ENCODE measurements at places on chromosomes 2 and 18.

DNA sequence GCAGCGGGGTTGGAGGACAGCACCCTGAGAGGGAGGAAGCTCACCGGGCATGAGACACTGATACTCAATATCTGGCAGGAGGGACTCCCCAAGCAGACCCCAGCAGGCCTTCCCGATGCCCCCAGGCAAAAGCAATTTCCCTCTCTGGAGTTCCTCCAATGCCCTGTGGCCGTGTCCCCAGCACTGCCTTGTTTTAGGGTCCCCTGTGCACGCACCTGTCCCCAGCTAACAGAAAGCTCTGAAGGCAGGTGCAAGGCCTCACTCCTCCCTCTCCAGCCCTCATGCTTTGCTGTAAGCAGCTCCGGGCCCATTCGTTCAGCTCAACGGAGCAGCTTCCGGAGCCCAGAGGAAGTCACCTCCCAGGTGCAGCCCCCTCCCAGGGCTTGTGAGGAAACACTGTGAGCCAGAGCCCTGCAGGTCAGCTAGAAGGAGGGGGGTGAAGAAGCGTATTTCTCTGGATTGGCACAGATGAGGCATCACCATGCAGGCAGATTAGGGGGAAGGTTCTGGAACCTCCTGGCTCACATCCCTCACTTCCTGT is 50.3 kb upstream of the ID2 start:
- no peak for DNase-seq

DNA sequence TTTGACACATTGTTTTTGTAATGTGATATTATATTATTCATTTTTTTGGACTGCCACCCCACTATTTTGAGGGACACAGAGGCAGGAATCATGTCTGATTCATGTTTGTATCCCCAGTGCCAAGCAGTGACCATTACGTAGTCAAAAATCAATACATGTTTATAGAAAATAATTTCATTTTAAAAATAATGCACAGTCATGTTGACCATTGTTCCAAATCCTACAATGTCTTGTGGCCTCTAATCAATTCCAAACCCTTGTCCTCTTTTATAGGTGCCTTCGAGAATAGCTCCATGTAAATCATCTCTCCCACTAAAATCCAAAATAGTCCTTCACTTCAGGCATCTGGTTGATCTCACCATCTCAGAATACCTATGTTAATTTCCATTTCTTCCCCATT is 454.7 kb downstream of the LRP1B start:
- no peak for DNase-seq

GRCh38 chr2:178629463-178629862 is 149.2 kb downstream of the PLEKHA3 start:
- DNase-seq: no peak

- no peak for DNase-seq
These were observed 1.6 kb upstream of the CROCC2 start for GRCh38 chr2:240904216-240905175.

DNA sequence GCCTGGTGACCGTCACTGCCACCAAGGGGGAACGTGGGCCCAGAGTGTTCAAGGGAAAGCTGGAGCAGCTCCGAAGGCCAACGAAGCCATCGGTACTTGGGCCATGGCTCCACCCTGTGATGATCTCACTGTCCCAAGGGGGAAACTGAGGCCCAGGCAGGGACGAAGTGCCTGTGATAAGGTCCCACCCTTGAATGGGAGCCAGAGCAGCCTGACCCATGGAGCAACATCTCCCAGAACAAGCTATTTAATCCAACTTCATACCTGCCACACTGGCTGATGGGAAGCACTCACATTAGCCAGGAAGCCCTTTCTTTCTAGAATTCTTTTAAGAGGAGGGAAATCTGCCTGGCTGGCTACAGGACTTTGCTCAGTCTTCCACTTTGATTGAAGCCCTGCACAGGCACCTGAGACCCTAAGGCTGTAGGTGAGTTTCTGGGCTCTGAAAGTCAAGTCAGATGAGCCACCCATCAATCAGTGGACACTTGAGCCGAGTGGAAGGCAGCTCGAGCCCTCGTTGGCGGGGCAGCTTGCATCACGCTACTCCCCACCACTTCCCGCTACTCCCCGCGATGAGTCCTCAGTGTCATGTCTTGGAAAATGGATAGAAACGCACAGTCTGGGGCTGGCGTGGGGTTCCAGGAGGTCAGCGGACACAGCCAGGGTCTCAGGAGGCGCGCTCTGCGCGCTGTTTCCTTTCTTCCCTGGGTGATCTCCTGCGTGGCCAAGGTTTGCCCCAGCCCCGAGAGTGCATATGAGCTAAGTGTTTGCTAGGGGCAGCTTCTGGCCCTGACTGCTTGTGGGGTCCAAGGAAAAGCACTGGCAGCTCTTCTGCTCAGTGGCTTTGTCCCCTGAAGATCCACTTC is 2.5 kb upstream of the HS6ST1 start:
- DNase-seq: no peak

DNA sequence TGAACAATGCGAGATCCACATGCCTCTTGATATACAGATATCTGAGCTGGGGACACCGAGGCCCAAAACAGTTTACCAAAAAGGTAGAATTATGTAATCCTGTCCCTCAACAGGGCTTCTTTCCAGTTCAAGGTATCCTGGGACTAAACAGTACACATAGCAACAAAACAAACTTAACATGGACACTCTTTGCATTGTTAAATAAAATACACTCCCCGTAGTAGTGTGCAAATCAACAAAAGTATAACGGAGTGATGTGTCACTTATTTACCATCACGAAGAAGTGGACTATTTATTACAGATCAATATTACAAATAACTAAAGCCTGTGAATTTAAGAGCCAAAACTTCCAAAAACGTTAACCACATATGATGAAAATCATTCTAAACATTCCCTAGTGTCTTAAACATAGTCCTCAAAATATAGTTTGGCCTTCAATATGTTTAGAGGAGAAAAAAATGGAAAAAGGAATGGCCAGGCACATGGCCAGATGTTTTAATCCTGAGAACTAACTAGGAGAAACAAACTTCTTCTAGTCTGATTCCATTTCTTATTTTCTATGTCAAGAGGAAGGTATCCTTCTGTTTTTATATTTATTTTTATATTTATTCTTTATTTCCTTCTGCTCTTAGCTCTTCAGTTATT is 377.5 kb downstream of the OSR1 start:
- no peak for DNase-seq

DNA sequence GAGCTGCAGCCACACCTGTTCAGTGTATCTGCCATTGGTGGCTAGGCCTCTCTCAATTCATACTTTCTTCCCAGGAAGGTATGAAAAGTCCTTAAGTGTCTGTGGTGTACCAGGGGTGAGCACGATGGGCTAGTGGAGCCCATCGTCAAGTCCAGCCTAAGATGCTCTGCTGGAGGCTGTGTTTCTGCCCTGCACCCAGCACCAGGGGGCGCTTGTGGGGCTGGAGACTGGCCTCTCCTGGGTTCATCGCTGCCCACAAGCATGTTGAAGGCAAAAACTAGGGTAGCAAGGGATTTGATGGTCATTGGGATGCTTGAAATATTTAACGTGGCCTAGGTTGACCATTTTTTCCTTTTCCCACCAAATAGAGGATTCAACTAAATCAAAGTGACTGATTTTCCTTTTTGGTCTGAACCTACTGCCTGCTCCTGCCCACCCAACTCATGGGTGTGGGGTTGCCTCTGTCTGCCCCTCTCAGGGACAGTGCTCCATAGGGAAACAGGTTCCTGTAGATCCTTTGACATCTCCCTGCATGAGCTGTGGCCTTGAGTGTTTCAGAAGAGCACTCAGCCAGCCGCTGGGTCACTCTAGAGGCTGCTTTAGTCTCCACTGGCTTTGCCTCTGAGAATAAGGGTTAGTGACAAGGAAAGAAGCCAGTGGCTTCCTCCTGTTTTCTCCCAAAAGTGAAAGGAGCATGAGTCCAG is 59.0 kb downstream of the TPGS2 start:
- no peak for DNase-seq

DNA sequence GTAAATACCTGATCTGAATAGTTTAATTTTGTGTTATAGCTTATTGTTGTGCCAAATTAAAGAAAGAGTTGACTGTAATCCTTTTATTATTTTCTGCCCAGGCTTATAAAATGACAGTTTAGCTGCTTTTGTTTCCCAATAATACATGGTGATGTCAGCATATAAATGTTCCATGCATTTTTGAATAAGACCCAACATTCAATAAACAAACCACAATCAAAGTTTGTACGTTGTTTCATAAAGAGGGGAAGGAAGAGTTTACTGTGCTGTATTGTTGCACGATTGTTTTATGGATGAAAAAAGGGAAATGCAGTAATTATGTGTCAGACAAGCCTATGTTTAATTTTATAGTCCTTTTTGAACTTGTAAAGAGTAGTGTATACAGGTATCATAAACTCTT is 177.2 kb upstream of the SCN7A start:
- DNase-seq: no peak

GRCh38 chr2:768451-768850 is 91.2 kb upstream of the TMEM18 start:
- DNase-seq: no peak

- DNase-seq: no peak
These were observed 183.9 kb downstream of the EIPR1 start for GRCh38 chr2:3193443-3194330.

- DNase-seq: no peak
These were observed 413.2 kb upstream of the SLC14A2 start for GRCh38 chr18:45202061-45202460.

- DNase-seq: no peak
These were observed 90.0 kb downstream of the PLEKHM3 start for GRCh38 chr2:207935121-207935990.

DNA sequence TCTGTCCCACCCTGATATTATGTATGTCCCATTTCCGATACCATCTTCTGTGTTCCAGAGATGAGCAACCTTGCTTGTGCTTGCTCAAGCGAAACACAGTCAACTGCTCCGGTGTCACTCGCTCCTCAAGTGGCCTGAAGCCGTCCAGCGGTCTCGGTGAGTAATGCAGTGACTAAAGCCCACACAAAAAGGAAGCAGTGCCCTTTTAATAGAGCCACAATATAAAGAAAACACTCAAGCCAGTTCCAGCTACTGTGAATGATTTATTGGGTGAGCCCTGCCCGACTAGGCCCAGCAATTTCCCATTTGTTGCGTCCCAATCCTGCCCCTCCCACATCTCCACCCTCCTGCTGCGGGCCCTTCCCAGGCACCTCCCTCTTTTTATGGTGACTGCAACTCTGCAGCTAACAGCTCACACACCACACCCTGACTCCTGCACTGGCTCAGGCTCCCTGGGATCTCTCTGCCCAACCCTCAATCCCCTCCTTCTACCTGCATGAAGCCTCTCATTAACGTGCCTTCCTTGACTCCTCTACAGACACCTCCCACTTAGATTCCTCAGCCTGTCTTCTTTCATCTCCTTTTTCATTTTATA is 44.2 kb upstream of the DSC1 start:
- DNase-seq: peak; percentile 67

- no peak for DNase-seq
These were observed 16.1 kb downstream of the CPSF3 start for GRCh38 chr2:9439536-9439935.

GRCh38 chr2:42456126-42456839 is 37.5 kb downstream of the KCNG3 start:
- no peak for DNase-seq

- DNase-seq: no peak
These were observed 15.7 kb downstream of the TGFBRAP1 start for GRCh38 chr2:105313877-105314276.

DNA sequence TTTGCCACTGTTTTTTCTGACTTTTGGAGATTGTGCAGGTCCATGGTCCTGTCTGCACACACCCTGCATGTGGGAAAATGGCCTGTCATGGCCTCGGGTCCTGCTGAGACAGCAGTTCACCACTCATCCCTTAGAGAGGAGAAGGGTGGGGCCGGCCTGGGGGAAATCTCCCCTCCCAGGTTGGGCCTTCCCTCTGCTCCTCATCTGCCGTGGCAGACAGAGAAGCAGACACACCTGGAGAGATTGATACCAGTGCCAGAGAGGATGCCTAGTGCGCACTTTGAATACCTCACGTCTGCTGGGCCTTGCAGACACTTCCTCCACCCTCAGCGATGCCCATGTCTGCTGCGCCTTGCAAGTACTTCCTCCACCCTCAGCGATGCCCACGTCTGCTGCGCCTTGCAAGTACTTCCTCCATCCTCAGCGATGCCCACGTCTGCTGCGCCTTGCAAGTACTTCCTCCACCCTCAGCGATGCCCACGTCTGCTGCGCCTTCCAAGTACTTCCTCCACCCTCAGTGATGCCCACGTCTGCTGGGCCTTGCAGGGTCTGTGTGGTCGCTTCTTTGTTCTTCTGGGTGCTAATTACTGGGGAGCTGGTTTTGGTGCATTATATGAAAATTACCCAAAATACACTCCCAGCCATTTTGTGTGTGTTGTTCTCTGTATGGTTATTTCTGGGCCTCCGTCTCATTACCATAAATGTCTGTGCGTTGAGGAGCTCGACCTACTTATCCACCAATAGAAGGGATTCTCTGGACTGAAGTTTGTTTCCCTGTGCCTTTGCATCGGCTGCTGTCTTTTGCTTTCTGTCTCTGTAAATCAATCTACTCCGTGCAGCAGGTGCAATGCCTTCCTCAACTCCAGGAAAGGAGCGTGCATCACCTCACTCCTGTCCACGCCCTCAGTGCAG is 186.9 kb upstream of the PXDN start:
- DNase-seq: no peak

DNA sequence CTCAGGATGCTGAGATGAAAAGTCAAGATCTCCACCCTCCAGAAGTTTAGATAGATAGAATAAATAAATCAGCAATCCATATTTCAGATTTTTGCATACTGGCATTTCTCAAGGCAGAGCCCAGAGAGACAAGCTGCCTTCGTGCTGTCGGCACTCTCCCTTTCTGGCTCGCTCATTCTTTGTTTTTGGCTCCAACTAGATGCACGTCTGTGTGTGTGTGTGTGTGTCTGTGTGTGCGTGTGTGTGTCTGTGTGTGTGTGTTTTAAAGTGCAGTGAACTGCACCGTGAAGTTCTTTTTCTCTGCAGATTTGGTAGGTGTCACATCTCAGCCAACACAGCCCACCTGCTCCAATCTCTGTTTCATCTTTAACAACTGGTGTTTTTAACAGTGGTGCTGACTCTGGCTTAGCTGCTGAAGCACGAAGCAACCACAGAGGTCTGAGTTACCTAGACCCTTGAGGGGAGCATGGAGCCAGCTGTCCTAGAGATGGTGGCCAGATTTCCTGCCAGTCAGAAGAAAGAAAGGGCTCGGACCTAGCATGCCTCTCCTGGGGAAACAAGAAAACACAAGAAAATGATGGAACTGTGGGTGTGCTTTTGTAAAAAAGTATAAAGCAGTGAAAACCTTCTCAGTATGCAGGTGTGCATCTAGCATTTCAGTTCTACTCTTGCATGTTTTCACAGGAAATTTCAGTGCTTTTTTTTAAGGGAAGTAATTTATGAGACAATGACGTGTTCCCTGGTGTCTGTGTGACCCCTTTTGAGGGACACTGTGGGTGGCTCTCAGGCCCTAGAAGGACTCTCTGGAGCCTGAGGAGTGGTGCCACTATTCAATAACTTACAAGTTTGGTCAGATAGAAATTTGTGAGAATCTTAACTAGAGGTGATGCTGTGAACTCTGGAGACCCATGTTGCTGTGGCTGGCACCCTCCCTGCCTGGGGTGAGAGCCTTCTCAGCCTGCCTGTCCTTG is 364.3 kb downstream of the RNF144A start:
- no peak for DNase-seq

Data from RWPE1 (cell line).